ENCODE measurements at places on chromosomes 2 and 18.

- no peak for DNase-seq
Measured at GRCh38 chr2:99490623-99491461, 1.0 kb upstream of the REV1 start.

DNA sequence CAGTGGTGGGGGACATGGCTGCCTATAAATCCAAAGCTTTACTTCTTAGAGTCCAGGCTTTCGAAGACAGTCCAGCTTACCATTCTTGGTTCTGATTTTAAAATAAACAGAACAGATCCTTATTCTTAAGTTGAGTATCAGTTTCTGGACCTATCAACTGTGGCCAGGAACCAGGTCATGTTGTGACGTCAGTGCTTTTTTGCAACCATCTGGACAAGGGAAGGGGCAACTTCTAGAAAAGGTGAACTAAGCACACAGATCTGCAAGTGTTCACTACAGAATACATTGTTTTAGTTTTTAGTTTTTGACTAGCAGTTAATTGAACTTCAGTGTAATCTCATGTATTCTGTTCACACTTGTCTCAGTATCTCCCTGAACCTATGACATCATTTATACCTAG, 326.0 kb upstream of the MGAT5 start:
- no peak for DNase-seq

DNA sequence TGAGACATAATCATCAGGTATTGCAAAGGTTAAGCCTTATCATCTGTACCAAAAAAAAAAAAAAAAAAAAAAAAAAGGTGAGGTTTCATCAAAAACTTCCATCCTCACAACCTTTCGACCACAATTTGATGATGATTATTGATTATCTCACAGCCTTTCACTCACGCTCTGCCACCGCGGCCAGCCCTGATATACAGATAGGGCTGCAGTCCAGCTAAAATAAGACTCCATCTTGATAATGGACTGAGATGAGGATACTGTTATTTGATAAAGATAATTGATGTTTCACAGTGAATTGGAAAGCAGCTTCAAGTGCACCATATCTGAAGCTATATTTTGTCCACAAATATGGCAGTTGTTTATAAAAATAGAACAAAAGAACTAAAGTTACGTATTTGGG, 159.7 kb upstream of the BOD1L2 start:
- no peak for DNase-seq

- DNase-seq: no peak
Measured at GRCh38 chr2:11630855-11631254, 39.1 kb downstream of the NTSR2 start.

DNA sequence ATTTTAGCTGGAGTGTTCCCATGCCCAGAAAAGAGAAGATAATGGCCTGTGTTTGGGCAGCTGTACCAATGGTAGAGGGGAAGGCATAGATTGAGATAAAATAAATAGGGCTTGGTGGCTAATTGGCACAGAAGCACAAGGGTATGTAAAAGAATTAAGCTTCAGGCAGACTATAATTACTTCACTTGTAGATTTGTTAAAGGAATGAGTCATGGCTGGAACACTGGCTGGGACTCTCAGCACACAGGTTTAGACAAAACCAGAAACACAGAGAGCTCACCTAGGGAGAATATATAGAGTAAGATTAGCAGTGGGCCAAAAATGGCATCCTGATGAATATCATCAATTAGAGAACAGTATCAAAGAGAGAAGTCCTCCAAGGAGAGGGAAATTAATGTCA, 198.3 kb upstream of the FIGN start:
- DNase-seq: no peak

Data from stimulated activated CD8-positive, alpha-beta memory T cell treated with anti-CD3 and anti-CD28 coated beads, Interleukin-4, amount 100 ng/mL, for 1 hour (primary cell).